ENCODE measurements at places on chromosomes 1 and 21.

- no peak for DNase-seq
These were observed 89.0 kb upstream of the CHODL start for GRCh38 chr21:18155508-18156193.

DNA sequence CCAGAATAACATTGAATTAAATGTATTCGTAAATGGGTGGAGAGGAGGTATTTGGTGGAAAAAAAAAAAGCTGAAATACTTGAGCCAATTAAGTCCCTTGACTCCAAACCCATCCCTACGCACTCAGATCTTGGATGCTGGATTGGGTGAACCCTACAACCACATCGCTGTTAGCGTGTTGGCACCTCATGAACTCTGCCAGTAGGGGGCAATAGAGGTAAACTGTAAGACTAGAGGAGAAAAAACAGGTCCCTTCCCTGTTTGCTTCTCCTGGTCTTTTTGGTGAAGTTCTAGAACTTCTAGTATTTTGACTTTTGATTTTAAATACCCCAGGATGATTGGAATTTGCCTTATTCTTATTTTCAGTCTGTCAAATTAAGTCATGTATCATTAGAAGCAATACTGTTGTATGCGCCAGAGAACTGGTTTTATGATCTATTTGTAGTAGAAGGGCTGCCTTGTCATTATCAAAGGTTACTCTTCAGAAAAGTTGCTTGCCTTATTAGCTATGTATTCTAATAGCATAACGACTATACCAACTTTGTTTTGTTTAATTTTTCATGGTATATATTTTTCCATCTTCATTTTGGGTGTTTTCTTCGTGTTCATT is 1.9 kb upstream of the OR13G1 start:
- DNase-seq, result peak; percentile 10

DNA sequence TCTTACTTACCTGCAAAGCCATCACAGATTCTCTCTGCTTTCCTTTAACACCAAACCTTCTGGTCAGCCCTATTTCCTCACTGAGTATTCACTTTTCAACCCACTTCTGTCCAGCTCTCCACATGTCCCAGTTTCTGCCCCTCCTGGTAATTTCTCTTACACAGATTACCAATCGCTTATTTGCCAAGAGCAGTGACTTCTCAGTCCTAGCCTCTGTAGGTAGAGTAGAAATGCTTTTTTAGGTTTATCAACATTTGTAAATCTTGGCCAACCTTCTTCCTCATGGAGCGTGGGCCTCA is 33.6 kb upstream of the LRRC8C start:
- DNase-seq, result no peak

GRCh38 chr1:198655459-198656121 is 16.8 kb downstream of the PTPRC start:
- DNase-seq, result peak; percentile 64

GRCh38 chr1:21869620-21870121 is 57.6 kb downstream of the LDLRAD2 start:
- peak; percentile 67 for DNase-seq

DNA sequence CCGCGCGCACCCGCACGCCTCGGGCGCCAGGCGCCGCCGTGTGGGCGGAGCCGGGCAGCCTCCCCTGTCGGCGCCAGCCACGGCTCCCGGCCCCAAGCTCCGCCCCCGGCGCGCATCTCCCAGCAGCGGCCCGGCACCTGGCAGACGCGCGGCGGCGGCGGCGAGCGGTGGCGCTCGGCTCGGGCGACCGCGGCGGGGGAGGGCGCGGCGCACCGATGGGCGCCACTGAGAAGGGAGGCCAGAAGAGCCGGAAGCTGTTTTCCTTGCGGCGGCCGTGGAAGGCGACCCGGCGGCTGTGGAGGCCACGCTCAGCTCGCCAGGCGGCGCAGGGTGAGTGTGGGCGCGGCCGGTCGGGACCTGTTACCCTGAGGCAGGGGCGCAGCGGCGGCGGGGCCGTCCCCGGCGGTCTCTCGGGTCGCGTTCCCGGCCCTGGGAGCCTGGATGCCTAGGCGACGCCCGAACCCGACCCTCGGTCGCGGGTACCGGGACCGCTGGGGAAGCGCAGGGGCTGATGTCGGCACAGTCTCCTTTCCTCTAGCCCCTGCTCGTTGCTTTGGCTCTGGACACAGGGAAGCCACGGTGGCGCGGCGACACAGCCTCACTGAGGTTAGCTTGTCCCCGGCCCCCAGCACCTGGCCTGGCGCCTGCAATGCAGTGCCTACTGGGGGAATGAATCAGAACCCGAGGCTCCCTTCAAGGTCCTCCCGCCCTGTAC is 54.9 kb upstream of the DNAJC6 start:
- DNase-seq, result peak; percentile 81

DNA sequence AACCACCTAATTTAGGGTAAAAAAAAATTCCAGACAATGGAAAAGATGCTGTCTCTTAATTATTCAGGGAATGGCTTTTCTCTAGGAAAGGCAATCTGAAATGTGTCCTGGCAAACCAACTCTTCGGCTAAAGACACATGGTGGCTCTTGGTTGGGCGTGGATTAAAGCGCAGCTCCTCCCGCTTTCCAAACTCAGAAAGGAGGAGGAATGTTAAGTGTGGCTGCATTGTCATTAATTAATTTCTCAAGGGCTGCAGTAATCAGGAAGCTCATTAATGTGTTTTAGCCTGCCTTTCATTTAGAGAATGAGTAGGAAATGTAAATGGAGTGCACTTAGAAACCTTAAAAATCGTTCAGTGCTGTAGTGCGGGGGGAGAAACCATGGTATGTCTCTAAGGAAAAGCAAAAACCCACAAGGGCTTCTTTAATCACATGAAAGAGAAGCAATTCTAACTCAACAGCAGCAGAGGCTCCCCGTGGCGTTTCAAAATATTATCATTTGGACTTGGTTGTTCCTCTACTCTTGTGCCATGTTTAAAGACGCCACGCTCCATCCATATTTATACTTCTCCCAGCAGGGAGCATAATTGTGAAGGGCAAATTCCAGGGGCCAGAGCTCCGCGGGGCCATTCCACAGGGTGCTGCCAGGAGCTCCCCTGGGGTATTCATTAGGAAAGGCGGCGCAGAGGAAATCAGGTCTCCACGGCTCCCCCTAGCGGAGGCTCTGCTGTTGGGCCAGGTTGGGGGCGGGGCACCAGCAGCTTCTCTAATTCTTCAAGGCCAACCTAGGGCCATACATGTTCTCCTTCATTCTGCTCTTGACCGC is 91.9 kb upstream of the SSX2IP start:
- DNase-seq, result peak; percentile 40

DNA sequence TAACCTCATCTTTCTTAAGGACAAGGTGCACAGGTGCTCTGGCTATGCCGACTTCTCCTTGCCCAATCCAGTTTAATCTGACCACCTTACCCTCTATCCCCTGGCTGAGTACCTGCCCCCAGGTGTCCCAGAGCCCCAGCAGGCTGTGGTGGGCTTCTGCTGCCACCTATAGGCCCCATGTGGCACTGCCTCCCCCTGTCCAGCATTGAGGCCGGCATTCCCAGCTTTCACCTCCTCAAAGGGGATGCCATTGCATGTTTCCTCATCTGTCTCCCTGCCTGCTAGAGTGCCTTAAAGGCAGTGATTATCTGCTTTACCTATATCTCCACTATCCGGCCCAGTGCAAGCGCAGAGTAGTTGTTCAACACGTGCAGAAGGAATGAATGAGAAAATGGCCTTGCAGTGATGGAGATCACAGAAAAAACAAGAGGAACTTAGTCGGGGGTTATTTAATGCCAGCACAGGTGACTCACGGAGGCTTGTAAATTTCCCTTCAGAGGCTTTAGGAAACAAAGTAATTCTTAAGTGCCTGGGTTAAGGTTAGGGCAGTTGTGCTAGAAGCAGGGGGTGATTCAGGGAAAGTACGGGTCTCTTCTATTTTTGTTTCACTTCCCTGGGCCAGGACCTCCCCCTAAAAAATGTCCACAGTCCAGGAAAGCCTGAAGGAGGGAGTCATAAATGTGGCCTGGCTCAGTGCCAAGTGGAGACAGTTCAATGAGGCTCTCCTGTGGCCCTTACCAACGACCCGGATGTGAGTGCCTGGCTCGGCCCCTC is 131.8 kb upstream of the NGF start:
- DNase-seq, result peak; percentile 49

DNA sequence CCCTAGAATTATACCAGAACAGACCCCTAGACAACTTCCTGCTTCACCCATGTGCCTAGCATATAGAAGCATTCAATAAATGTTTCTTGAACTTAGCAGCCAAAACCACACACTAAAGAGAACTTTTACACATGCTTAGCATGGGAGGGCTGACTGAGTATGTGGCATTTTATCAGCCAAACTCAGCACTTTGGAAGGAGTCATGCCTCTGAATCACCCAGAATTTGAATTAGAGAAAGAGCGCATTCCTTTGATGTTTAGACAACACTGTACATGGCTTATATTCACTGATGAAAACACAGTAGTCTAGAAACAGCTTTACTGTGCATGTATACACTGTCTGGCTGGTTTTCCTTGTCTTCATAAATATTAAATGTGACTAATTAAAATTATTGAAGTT is 26.1 kb downstream of the SPAG17 start:
- DNase-seq, result no peak

GRCh38 chr1:244204004-244204403 is 152.9 kb downstream of the ZBTB18 start:
- DNase-seq, result no peak

GRCh38 chr1:53328009-53328461 is at the start of gene LRP8:
TSS of gene LRP8 (minus strand) at chr1:53328070. CDS start at chr1:53327912, 158 bp downstream.
- peak; percentile 68 for DNase-seq

DNA sequence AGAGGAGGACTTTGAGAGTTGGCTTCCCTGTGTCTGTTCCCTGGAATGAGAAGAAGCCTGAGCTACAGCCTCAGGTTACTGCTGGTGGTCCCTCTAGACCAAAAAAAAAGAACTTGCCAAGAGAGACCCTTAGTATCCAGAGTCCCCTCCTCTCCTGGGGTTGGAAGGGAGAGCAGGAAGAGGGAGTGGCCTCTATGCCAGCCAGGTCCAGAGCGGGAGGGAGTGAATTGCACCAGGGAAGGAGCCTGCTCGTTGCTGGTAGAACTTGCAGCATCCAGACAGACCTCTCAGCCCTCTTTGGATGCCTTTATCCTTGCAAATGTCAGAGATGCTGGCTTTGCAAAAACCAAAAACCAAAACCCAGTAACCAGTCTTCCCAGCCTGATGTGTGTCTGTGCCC is 491.3 kb upstream of the VAMP3 start:
- no peak for DNase-seq

DNA sequence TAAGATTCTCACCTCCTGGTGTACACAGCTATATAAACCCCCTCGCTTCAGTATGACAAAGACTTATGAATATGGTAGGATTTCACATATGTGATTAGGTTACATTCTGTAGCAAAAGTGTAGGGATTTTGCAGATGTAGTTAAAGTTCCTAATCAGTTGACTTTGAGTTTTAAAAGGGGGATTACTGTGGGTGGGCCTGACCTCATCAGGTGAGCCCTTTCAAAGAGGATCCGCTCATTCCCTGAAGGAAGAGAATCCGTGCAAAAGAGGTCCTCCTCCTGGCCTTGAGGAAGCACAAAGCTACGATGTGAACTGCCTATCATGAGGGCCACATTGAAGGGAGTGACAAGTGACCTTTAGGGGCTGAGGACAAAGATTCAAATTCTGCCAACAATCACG is 30.6 kb upstream of the KAZN start:
- DNase-seq, result no peak

DNA sequence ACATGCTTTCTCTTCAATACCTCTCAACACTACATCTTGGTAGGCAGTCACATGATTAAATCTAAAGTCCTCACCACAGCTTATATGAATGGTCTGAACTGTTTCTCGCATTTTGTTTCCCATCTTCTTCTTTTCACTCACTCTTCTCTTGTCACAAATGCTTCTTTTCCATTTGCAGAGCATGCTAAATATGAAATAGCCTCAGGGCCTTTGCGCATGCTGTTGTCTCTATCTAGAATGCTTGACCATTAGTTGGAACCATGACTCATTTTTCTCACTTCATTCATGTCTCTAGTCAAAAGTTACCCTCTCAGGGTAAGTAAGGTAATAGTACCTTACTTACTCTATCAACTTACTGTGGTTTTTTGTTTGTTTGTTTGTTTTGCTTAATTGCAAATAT is 239.7 kb downstream of the PTPRC start:
- DNase-seq, result no peak

- no peak for DNase-seq
These were observed 41.0 kb downstream of the SLX9 start for GRCh38 chr21:44980562-44981489.

Data from T47D (cell line).